ENCODE measurements at places on chromosomes 1 and 21.

DNA sequence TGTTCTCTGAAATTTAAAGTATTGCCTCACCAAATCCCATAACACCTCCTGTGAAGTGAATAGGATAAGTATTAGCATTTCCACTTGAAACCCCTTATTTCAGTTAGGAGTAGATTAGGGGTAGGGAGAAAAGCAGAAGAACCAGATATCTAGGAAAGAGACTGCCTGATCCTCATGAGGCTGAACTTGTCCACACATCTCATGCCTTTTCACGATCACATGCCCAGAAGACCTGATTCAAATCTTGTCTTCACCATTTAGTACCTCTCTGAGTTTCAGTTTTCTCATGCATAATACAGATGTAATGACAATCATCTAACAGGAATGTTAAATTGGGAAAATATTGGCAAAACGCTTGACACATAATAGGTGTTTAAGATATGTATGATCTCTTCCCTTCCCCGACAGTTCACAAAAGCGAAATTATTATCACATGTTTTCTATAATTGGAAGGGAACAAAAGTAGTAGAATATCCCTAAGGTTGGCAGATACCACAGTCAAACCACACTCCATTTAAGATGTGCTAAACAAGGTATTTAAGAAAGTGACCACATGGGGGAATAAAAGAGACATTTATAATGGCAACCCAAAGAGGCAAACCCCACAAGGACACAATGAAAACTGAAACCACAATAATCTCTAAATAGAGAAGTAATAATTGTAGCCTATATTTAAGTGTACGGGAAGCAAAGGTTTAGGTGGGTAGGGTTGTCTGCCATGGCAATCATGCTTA lies 25.2 kb downstream of the GFI1 start:
- DNase-seq: no peak

- DNase-seq: no peak
These were observed 268.0 kb downstream of the PTPRC start for GRCh38 chr1:198906739-198907422.

DNA sequence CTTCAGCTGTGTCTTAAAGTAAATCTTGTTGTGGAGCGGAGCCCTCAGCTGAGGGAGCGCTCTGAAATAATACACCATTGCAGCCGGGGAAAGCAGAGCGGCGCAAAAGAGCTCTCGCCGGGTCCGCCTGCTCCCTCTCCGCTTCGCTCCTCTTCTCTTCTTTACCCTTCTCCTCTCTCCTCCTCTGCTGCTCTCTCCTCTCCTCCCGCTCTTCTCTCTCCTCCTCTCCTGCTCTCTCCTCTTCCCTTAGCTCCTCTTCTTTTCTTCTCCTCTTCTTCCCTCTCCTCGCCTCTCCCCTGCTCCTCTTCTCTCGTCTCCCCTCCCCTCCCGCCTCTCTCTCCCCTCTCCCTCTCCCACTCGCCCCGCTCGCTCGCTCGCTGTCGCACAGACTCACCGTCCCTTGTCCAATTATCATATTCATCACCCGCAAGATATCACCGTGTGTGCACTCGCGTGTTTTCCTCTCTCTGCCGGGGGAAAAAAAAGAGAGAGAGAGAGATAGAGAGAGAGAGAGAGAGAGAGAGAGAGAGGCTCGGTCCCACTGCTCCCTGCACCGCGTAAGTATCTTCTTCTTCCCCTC lies at the start of gene PROX1:
Gene PROX1, plus strand, starts transcription at position 47 of the 580 bp plus-strand sequence. CDS start 8,563 bp downstream, outside the sequence.
- DNase-seq: no peak

GRCh38 chr1:244296003-244296402 lies 155.7 kb downstream of the ADSS2 start:
- no peak for DNase-seq

- no peak for DNase-seq
These were observed 17.2 kb upstream of the MEF2D start for GRCh38 chr1:156517748-156518147.

DNA sequence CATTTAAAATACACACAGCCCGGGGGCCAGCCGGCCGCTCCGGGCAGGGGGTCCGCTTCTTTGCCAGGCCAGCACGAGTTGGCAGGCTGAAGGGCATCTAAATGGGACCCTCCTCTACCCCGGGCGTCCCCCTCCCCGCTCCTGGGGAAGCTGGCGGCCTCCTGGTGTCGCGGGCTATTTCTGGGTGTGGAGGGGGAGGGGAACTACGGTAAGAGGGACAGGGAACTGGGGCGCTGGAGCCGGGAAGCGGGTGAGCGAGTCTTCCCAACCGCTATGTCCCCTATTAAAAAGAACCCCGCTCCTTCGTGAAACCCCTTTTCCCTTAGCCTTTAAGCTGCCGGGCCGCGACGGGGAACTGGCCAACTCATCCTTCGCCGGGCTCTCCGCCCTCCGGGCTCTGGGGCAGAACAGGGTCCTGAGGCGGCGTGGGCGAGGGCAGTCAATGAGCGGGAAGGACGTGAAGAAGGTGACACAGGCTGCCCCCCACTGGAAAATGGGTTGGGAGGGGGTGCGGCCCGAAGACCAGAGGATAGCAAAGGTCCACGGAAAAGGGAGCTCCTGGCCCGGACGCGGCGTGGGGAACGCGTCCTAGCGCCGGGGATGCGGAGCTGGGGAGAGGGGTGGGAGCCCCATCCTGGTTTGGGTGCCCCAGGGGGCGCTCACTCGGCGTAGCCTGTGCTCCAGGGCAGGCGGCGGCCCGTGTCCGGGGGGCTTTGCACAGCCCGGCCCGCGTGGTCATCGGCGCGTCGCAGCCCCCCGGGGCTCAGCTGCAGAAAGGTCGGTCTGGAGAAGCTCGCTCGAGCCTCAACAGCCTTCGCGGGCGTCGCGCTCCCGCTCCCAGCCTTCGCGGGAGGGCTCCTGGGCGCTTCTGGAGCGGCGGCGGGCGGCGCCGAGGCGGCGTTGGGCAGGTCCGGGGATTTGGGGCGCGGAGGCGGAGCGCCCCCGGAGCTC lies 544 bp downstream of the PPM1J start:
- DNase-seq: no peak

GRCh38 chr1:54542120-54542961 lies 5.7 kb upstream of the ACOT11 start:
- peak; percentile 43 for DNase-seq

DNA sequence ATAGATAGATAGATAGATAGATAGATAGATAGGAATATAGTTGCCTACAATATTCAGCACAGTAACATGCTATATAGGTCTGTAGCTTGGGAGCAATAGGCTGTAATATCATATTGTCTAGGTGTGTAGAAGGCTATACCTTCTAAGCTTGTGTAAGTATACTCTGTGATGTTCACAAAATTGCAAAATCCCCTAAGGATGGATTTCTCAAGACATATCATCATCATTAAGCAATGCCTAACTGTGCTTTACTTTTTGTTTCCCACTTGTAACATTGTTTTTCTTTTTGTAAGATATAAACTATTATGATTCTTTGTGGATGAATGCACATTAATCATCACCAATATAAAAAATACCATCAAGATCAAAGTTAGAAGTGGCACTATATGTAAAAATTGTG lies 1905.6 kb downstream of the NCAM2 start:
- no peak for DNase-seq

DNA sequence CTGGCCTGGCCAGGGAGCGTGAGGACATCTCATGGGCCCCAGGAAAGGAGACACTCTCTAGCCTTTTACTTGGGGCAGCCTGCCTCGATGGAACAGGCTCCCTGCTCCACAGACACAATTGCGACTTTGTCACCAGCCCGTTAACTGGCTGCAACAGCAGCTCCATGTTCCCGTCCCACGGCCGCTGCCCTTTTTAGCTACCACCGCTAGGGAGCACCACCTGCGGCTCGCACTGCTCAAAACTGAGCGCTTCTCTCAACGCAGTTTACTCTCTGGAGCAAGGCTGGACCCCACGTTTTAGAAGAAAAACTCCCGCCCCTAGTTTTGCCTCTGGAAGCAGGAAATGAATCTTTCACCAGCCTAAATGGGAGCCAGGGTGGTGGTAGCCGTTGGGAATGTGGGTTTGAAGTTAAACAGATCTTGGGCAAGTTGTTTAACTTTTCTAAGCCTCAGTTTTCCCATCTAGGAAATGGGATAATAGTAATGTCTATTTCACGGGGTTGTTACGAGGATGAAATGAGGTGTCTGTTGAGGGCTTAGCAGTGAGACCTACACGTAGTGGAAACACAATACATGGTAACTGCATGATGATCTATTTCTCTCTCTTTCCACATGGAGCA lies 3.5 kb upstream of the LRRC38 start:
- no peak for DNase-seq

DNA sequence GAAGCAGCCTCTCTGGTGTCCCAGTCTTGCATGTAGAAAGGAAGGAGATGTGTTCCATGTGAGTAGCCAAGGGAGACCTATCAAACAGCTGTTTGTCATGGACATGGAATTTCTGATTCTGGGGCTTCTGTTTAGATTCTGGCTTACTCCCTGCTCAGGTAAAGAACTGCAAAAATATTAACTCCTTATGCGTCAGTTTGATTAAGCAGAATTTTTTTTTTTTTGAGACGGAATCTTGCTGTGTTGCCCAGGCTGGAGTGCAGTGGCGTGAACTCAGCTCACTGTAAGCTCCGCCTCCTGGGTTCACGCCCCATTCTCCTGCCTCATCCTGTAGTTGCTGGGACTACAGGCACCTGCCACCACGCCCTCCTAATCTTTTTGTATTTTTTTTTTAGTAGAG lies 6.8 kb downstream of the ARV1 start:
- DNase-seq: no peak

- no peak for DNase-seq
These were observed 11.2 kb upstream of the RNF223 start for GRCh38 chr1:1085171-1085841.

GRCh38 chr21:44965251-44966022 lies 25.6 kb downstream of the SLX9 start:
- DNase-seq: no peak

- DNase-seq: no peak
These were observed 34.8 kb downstream of the C1orf198 start for GRCh38 chr1:230833511-230833910.

GRCh38 chr1:17849216-17849615 lies 94.1 kb downstream of the ACTL8 start:
- DNase-seq: no peak

DNA sequence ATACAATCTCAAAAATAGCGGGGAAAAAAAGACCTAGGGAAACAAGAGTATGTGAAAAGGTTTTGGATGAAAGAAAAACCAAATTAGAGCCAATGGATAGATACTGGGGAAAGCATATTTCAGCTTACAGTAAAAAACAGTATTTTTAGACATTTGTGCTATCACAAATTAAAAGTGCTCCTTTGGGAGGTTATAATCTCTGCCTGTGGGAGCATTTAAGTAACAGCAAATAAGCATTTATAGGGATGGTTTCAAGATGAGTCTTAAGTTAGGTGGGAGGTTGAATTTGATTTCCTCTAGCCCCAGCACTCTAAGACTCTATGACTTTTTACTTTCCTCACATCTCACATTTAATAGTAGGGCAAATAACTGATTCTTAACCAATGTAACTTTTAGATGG lies 79.6 kb upstream of the SLFNL1 start:
- DNase-seq: no peak

- no peak for DNase-seq
These were observed 46.5 kb downstream of the RNF11 start for GRCh38 chr1:51282605-51283004.

GRCh38 chr1:67314696-67315095 lies 7.0 kb downstream of the IL12RB2 start:
- no peak for DNase-seq

DNA sequence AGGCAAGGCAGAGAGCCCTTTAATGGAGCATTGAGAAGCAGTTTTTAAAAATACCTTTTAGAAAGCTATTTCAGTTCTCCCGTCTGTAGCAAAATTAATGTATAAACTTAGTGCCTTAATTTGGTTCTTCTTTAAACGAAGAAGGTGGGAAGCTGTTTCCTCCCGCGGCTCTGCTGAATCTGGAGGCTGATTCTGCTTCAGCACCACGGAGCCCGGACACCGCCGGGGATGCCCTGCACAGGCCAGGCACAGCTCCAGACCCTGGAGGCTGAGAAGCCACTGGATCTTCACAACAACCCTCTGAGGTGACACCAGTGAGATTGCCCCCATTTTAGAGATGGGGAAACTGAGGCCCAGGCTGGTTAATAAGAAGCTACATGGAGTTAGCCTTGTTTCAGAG lies 175.8 kb upstream of the VAMP3 start:
- DNase-seq: peak; percentile 17
